Activated naive CD8-positive, alpha-beta T cell treated with anti-CD3 and anti-CD28 coated beads, Interleukin-2, amount 50 U/mL, for 16 hours (primary cell): ENCODE measurements at places on chromosomes 3 and 15.

DNA sequence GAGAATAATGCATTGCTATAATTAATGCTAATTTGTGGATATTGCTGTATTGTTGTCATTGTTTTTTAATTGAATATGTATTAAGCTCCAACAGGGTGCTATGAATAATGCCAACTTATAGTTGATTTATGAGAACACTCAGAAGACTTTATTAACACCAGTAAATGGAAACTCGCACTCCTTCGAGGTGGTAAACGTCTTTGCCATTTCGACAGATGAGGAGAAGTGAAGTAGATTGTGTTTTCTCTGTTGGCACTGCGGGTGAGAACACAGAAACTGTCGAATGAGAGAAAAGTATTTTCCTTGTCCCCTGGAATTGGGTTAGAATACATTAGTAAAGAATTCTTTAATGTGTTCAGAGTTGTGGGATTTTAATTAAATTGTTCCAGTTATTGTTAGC, 354.5 kb downstream of the LPP start:
- DNase-seq, result no peak

GRCh38 chr3:184761075-184761841, 49.4 kb upstream of the MAGEF1 start:
- DNase-seq, result no peak

GRCh38 chr15:62902821-62903220, 139.7 kb upstream of the TPM1 start:
- DNase-seq, result no peak

GRCh38 chr3:8996216-8996615, 32.9 kb upstream of the RAD18 start:
- DNase-seq, result no peak

GRCh38 chr15:29589416-29589815, 232.9 kb downstream of the TJP1 start:
- no peak for DNase-seq

GRCh38 chr3:196639483-196640296, at the start of gene NRROS:
NRROS (plus strand) TSS chr3:196639694; CDS start chr3:196654540, 14,846 bp downstream.
- no peak for DNase-seq

- no peak for DNase-seq
Measured at GRCh38 chr15:48823237-48823636, 12.4 kb upstream of the CEP152 start.

- no peak for DNase-seq
Measured at GRCh38 chr15:31892513-31892912, 137.8 kb upstream of the CHRNA7 start.

- no peak for DNase-seq
Measured at GRCh38 chr15:52857471-52857870, 67.3 kb upstream of the ONECUT1 start.

DNA sequence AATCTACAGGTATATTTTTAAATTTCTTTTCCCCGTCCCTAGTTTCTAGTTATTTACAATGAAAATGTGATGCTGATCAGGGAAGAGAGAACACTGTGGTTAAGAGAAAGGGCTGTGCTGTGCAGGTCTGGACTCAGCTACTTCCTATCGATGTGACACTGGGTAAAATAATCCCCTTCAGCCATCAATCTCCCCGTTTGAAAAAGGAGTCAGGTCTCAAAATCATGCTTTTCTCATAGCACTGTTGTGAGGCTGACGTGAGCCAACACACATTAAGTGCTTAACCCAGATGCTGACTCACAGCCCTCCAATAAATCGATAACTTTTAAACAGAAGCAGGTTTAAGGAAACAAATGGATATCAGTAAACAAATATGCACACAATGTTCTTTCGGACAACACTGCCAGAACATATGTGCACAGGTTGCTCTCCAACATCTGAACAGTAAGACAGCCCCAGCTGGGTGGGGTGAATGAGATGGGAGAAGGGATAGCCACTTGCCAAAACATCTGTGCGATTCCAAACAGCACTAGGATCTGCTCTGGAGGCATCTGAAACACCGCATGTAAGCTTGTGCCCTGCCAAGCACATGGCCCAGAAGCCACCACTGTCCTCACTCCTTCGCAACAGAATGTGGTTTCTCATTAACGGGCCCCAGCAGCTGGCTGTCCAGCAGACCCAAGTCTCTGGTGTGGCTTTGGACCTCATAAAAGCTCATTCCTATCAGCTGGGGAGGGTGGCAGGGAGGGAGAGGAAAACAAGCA, 143.2 kb upstream of the PRICKLE2 start:
- no peak for DNase-seq

DNA sequence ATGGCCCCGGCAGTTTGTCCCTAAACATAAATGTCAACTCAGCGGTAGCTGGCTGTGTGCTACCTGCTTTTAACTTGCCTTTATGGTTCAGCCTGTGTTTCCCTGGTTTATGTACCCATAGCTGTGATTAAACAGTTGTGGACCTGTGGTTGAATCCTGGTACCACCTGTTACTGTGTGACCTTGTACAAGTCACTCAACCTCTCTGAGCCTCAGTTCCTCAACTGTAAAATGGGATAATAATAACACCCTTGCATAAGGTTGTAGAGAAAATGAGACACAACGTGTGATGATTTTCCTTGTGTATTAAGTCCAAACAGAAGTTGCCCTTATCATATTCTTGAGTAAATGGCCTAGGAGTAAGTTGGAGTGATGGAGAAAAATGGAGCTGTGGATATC, 6.3 kb downstream of the GALNT15 start:
- DNase-seq, result no peak

GRCh38 chr3:7574435-7574834, 713.5 kb downstream of the GRM7 start:
- DNase-seq, result no peak

DNA sequence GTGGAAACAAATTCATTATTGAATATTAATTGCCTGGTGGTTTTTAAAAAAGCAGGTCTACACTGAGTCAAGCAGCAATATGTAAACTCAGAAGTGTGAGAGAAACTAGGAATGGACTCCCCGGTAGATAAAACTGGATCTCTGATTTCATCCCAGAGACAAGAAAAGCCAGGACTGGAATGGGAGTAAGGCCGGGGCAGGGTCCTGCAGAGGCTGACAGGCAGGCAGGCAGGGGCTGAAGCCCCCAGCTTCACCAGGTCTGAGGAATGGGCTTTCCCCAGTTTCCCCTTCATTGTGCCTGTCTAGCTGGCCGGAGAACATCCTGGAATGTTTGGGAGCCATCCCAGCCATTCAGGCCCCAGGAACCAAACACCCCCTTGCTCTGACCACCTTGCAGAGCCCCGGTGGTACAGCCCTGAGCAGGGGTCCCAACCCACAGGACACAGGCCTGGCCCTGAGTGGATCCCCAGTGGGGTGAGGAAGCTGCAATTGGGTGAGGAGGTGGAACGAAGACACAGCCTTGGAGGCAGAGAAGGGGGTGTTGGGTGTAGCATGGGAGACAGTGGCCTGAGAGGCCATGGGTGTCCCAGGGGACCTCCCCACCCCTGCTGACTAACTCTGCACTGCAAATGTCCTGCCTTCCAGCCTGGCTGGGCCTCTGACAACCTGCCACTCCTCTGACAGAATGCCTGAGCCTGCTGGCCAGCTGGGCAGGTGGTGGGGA, 31.7 kb upstream of the XYLB start:
- no peak for DNase-seq

GRCh38 chr3:128703561-128703960, 22.4 kb upstream of the RAB7A start:
- no peak for DNase-seq

DNA sequence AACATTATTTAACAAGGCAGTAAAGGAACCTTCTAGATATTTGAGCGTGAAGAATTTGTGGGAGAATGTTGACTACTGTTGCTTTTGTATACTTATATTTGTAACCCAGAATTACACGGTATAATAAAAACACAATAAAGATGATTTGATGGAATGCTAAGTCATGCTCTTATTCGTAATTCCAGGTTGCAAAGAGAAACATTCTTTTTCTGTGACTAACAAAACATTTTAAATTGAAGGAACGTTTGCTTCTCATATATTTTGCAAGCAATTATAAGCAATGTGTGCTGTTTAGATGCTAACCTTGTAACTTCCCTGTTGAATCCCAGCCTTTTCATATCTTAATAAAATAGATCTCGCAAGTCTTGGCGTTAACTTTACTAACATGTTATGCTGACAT, 124.4 kb upstream of the CGNL1 start:
- DNase-seq, result no peak

DNA sequence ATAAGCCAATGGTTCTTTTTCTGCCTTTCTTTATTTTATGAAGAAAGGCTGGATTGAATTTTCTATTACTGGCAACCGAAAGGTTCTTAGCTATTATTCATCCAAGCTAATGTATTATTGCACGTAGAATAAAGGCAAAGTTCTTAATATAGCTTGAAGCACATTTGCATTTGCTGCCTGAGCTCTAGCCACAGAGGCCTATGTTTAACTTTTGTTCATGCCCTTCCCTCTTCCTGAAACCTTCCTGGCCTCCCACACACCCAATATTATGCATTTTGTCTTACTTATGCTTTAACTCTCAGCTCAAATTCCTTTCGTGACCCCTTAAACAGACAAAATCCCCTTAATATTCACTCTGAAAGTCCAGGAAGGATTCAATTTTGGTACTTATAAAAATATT, 71.0 kb upstream of the ZNF280D start:
- DNase-seq, result no peak

- no peak for DNase-seq
Measured at GRCh38 chr15:36373550-36373949, 205.9 kb upstream of the CDIN1 start.

- DNase-seq, result no peak
Measured at GRCh38 chr3:43895573-43895972, 204.8 kb downstream of the ABHD5 start.

- DNase-seq, result no peak
Measured at GRCh38 chr3:29415482-29416223, 134.8 kb downstream of the RBMS3 start.

GRCh38 chr3:172516318-172517214, 6.7 kb downstream of the TNFSF10 start:
- no peak for DNase-seq

GRCh38 chr3:196192036-196192523, 19.1 kb downstream of the ZDHHC19 start:
- DNase-seq, result no peak

DNA sequence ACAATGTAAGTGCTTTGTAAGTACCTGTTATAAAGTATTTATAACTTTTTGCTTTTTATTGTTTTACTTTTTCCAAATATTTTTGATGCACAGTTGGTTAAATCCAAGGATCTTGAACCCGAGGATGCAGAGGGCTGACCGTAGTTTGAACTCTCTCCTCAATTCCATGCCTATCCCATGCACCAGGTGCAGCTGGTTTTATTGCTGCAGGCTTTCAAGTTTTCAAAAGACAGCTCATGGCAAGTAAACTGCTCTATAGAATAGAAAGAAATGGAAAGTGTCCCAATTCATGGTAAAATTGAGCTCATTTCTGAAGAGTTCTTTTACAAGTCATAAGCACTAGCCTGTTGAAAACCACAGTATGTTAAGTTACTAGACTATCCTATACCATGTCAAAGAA, 131.9 kb downstream of the TBC1D2B start:
- no peak for DNase-seq
